Forelimb muscle (tissue), 1 donor: ENCODE measurements at places on chromosomes 16 and 17. TPM values are rescaled to one million over a fixed set of nuclear protein-coding genes. Genes with fewer than 3 reads are reported as not detected.

The PTX4 gene
- polyA plus RNA-seq, result 0.53 TPM

- DNase-seq, result no peak
Measured at GRCh38 chr16:6558126-6558525, 774.5 kb upstream of the RBFOX1 start.

DNA sequence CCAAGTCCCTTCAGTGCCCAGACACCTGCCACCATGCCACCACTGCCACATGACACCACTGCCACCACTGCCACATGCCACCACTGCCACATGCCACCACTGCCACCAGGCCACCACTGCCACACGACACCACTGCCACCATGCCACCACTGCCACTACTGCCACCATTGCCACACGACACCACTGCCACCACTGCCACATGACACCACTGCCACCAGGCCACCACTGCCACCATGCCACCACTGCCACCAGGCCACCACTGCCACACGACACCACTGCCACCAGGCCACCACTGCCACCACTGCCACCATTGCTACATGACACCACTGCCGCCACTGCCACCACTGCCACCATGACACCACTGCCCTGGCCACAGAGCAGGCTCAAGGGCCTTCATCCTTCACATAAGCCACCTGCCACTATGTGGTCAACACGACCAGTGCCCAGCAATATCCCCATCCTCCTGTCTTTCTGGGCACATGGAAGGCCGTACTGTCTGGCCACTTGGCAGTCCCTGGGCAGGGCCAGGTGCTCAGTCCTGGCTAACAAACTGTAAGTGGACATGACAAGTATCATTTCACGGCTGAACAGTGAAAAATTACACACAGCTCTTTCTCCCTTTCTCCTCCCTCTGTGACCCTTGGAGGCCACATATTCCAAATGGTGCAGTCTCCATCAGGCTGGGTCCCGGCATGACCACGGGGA is 33.1 kb downstream of the ABR start:
- DNase-seq, result no peak

DNA sequence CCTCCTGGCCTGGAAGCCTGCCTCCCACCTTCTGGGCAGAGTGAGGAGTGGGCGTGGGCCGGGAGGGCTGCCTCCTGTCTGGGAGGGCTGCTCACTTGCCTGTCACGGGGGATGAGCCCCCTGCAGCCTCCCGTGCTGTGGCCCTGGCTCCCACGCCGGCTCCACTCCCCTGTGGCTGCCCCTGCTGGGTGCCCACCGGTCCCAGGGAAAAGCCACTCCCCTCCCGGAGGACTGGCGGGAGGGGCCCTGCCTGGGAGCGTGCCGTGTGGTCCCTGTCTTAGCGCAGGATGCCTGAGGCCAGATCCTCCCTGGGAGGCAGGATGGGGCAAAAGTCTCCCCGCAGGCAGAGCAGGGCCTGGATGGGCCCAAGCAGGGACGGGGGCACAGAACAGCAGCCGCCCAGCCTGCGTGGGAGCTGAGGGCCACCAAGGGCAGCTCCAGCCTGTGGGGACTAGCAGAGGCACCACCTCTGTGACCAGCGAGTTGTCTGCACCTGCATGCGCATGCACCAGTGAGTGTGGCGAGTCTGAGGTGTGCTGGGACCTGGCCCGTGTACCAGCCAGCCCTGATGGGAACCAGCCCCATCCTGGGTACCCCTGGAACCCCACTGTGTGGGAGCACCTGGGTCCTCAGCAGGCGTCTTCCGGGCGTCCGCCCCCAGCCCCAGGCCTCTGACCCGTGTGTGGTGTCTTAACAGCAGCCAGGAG is 339.9 kb downstream of the SEC14L1 start:
- DNase-seq, result no peak

GRCh38 chr16:495127-495748 is 32.3 kb upstream of the CAPN15 start:
- DNase-seq, result no peak
